ENCODE measurements at places on chromosomes 4 and X. TPM values are rescaled to one million over a fixed set of nuclear protein-coding genes. Genes with fewer than 3 reads are reported as not detected.

The SYP gene
- 0.17 TPM for total RNA-seq

The KLKB1 gene
- total RNA-seq, result 0.26 TPM

The SPANXD gene
- not detected for total RNA-seq

The ING2 gene
- total RNA-seq, result 5.4 TPM

The XAGE1A gene
- not detected for total RNA-seq

The TCEANC gene
- 7.3 TPM for total RNA-seq

The JADE3 gene
- 4.1 TPM for total RNA-seq

The RUFY3 gene
- 97.8 TPM for total RNA-seq

The PCDH18 gene
- 542 TPM for total RNA-seq

The TMPRSS11A gene
- total RNA-seq, result not detected

The SPANXN4 gene
- not detected for total RNA-seq

The DDIT4L gene
- total RNA-seq, result 6.4 TPM

The EDA2R gene
- 21.0 TPM for total RNA-seq

The POU3F4 gene
- not detected for total RNA-seq

The MAGEE1 gene
- 1.2 TPM for total RNA-seq

The MAGED4B gene
- total RNA-seq, result 22.1 TPM

The CXorf66 gene
- not detected for total RNA-seq

The KLHL34 gene
- not detected for total RNA-seq

The PAK3 gene
- total RNA-seq, result 1.3 TPM

The CISD2 gene
- total RNA-seq, result 30.3 TPM

The AR gene
- 8.0 TPM for total RNA-seq

The SMIM10 gene
- 10.0 TPM for total RNA-seq
